Type B pancreatic cell (in vitro differentiated cells): ENCODE measurements at places on chromosomes 7 and 10. TPM values are rescaled to one million over a fixed set of nuclear protein-coding genes. Genes with fewer than 3 reads are reported as not detected.
A peak's percentile ranks its signal among the peaks of the same experiment; 100 is the strongest.

GRCh38 chr10:132482090-132482800 lies 55.3 kb upstream of the INPP5A start:
- no peak for DNase-seq
- H3K27ac ChIP-seq: peak overlapping the region; percentile 25
- no peak overlapping the region for H3K4me3 ChIP-seq

DNA sequence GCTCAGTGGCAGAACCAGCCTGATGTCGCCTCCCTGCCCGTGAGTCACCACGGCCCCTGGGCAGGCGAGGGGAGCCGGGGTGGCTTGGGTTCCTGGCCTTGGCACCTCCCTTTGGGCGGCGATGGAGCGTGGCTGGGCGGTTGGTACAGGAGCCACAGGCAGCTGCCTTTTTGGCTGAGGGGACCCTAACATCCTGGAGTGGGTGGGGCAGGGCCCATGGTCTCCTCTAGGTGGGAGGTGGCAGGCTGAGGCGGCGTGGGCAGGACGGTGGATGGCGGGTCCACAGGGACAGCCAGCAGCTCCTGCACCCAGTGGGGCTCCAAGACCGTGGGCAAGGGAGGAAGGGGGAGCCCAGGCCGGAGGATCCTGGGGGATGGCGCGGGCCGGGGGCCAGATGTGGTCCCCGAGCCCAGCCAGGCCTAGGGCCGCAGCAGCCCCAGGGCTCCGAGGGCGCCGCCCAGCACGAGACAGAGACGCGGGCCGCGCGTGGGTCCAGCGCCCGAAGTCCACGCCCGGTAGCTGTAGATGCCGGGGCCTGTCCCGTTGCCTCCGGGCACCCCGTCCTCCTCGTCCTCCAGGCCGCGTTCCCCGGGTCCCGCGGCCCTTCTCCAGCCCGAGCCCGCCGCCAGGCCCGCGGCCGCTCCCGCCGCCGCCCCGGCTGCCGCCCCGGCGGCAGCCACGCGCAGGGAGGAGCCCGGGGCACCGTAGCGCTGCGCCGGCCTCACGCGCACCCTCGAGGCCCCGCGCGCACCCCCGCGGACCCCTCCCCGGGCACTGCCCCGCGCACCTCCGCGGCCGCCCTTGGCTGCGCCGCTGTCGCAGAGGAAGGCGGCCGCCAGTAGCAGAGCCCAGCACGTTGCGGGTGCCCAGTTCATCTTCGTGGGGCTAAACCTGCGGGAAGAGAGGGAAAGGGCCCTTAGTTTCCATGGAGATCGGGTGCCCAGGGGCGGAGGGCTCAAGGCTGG lies 1.3 kb downstream of the SPRN start:
- no peaks in the 10 kb centered on the region for H3K4me1 ChIP-seq
- peaks cover 6% of the 10 kb centered on the region for H3K27me3 ChIP-seq
- H3K27ac ChIP-seq: no peak overlapping the region

The MCM10 gene
- total RNA-seq: 12.2 and 31.7 TPM in 2 replicates

The AKR1C4 gene
- total RNA-seq: 0.34 and 2.0 TPM in 2 replicates
